ENCODE measurements at places on chromosomes 5 and 9.

GRCh38 chr5:157867751-157868387, 8.9 kb upstream of the CLINT1 start:
- DNase-seq = no peak

GRCh38 chr9:92945796-92946195, 1.5 kb upstream of the FGD3 start:
- DNase-seq = no peak

- DNase-seq = no peak
Measured at GRCh38 chr5:72042097-72042496, 65.2 kb upstream of the MAP1B start.

- no peak for DNase-seq
Measured at GRCh38 chr5:40775846-40776657, 20.3 kb upstream of the TTC33 start.

- DNase-seq = no peak
Measured at GRCh38 chr5:50923768-50924494, 257.5 kb downstream of the PARP8 start.

DNA sequence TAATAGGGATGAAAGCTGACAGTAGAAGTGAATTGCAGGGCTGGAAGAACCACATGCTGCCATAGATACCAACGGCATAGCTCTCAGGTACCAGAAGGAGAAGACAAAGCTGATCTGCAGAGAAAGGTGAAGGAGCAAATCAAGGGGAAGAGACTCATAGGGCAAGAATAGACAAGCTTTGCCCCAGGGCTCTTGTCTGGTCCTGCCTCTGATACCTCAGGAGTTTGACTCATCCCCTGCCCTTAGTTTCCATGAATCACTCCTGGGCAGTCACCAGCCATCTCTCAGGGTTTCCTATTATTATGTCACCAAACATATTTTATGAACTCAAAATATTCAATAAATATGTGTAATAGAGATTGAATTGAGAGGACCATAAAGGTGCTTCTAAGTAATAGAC, 800.9 kb downstream of the DNAH5 start:
- DNase-seq = no peak

GRCh38 chr9:98808411-98808815, 943 bp downstream of the GALNT12 start:
- no peak for DNase-seq

DNA sequence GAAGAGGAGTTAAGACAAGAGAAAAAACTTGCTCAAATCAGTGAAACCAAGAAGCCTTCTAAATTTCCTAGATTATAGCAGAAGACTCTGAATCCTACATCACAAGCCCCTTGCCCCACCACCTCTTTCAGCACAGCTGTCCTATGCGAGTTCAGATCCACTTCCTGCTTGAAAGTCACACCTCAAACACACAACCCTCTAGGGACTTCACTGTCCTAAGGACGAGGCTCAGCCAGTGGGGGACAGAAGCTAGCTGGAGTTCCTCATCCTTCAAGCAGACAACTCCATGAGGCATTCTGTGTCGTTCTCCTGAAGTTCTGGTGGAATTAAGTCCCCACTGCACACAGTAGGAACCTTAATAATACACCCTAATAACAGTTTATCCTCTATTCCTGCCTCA, 44.3 kb downstream of the NRG2 start:
- no peak for DNase-seq

DNA sequence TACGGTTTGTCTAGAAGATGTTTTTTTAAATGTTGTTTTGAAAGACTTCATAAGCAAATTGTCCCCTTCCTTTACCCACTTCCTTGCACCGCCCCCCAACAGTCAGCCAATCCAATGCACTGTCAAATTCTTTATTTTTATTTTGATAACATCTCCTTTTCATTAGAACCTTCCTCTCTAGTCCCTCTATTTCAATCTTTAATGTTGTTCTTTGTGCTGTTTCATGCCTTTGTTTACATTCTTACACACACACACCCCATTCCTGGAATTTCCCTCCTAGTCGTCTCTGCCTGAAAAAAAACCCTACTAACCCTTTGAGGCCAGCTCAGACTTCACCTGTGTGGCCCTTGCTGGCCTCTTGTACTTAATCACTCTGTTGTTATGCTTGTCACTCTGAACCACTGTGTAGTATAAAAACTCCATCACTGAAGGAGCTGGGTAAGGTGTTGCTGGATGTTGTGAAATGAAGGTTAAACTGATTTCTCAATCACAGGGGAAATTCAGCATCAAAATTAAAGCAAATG, 133.4 kb downstream of the UGCG start:
- no peak for DNase-seq

DNA sequence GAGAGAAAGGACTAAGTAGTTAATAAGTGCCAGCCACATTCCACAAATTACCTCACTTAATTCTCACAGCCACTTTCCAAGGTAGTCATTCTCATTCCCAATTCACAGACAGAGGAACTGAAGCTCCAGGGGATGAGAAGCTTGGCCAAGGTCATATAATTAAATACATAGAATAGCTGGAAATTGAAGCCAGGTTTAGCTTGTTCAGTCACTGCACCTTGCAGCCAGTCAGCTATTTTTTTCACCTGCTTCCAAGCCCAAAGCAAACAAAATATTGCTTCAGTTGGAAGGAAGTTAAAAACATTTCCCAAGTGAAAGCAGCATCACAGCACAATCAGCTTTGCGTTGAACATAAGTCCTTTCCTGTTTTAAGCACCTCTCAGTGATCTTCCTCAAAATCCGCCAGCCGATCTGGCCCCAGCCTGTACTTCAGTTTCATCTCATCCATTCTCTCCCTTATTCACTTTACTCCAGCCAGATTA, 4.8 kb downstream of the ALDH1A1 start:
- DNase-seq = no peak

GRCh38 chr5:131536211-131536826, 98.7 kb downstream of the RAPGEF6 start:
- DNase-seq = no peak

GRCh38 chr5:157252711-157253465, 13.0 kb upstream of the CYFIP2 start:
- DNase-seq = no peak

DNA sequence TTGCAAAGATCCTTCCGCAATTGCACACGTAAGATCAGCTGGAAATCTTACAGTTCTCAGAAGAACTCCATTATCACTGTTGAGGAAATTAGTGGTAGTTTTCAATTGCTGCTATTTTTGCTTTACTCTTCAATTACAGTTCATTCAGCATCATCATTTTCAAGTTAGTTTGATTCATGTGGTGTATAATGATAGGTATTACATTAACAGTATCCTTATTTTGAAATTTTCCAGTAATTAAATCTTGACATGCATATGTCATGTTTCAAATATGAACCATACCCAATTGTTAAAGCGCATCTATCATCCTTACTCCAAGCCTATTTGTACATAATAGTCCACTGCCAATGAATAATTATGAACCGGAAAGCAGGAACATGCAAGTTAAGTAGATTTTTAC, 60.3 kb downstream of the NR6A1 start:
- no peak for DNase-seq

GRCh38 chr5:39055027-39055767, 19.0 kb downstream of the RICTOR start:
- no peak for DNase-seq

GRCh38 chr9:26567976-26568375, 324.6 kb downstream of the CAAP1 start:
- DNase-seq = no peak

GRCh38 chr9:10396615-10397014, 216.2 kb downstream of the PTPRD start:
- DNase-seq = no peak

DNA sequence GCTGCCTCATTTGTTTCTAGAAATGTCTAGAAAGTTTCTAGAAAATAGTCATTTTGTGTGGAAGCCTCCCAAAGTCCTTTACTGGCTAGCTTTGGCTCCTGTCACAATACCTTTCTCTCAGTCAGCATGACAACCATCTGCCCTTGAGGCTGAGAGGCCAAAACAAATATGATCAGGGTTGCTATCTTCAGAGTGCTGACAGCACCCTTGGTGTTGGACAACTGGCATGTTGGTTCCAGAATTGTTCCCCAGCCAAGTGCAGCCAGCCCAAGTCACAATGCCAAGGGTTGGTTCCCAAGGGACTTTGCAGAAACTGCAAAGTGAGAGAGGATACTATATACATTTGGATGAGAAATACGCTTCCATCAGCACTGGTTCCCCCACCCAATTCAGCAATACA, 140.9 kb upstream of the GAS1 start:
- no peak for DNase-seq

DNA sequence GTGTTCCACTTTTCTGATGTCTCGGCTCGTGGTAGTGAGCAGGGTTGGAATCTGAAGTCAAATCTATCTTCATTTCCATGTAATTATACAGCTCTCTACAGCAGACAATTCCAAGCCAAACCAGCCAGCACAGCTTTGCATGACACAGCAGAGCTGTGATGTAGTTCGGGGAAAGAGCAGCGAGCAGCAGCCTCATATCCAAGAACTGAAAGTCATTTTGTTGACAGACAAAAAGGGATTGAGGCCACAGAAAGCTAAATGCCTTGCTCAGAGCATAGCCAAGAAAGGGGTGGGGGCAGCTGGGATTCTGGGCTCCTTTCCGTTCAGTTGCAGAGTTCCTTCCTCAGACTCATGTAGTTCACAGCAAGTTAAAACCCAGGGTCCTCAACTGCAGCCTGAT, 32.1 kb downstream of the LCP2 start:
- DNase-seq = no peak

- DNase-seq = no peak
Measured at GRCh38 chr5:98639274-98639673, 134.2 kb upstream of the RGMB start.

GRCh38 chr5:133471699-133472098, 140.6 kb downstream of the FSTL4 start:
- no peak for DNase-seq

- no peak for DNase-seq
Measured at GRCh38 chr9:35341585-35341984, 148.3 kb upstream of the RUSC2 start.

- DNase-seq = no peak
Measured at GRCh38 chr5:68250661-68251298, 35.2 kb downstream of the PIK3R1 start.

DNA sequence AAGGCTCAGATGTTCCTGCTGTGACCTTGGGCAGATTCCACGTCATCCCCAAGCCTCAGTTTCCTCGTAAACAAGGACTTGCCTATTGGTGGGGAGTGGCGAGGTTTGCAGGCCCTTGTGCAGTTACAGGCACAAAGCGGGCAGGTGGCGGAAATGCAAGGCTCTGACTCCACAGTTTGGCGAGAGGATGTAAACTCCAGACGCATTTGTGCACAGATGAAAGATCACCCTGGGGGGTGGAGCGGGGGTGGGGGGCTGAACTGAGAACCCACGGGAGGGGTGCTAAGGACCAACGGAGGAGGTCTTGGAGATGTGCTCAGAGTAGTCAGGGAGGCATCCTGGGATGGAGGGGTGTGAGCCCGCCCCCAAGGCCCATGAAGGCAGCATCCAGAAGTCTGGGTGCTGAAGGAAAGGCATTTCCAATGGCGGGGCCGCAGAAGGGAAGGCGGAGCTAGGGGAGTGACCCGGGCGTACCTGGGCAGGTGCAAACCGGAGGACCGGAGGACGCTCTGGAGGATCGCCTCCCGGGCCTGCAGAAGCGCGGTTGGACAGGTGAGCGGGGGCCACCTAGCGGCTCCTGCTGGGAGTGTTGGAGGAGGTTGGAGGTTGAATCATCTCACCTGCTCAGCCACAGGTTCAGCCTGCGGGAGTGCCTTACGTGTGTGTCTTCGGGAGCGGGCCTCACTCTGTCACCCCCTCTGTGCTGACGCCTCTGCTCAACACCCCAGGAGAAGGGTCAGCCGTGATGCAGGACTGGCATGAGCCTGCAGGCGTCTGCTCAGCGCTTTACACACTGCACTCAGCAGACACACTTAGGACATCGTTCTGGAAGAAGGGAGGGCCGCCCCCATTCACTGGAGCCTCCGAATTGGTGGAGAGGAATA, 1.9 kb upstream of the FIBCD1 start:
- peak; percentile 75 for DNase-seq

GRCh38 chr5:180143656-180144364, 65.2 kb downstream of the RASGEF1C start:
- no peak for DNase-seq

DNA sequence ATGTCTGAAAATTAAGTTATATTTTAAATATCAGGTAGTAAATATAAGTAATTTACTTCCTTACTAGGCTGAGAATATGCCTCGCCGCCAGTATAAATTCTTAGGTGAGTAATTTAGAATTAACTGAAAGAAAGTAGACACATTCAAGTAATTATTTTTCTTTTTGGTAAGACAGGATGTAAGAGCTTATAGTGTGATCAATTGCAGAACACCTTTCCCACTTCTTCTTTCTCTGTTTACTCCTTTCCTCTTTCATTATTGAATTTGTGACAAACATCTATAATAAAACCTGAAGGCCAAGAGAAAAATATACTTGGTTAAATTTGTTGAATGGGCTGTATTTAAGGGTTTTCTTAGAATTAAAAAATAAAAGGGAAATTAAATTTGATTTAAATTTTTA, 195.1 kb upstream of the CDKN2B start:
- DNase-seq = no peak

DNA sequence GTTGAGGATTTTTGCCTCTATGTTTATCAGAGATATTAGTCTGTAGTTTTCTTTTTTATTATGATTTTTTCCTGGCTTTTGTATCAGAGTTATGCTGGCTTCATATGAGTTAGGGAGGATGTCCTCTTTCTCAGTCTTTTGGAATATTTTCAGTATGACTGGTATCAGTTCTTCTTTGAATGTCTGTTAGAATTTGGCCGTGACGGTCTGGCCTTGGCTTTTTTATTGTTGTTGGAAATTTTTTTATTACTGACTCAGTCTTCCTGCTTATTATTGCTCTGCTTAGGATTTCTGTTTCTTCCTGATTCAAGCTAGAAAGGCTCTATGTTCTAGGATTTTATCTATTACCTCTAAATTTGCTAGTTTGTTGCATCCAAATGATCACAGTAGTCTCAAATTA, 421.9 kb downstream of the CDH10 start:
- no peak for DNase-seq

GRCh38 chr9:136289651-136290507, 14.0 kb downstream of the CCDC187 start:
- DNase-seq = no peak

GRCh38 chr5:158519433-158520021, 580.2 kb downstream of the EBF1 start:
- DNase-seq = no peak

DNA sequence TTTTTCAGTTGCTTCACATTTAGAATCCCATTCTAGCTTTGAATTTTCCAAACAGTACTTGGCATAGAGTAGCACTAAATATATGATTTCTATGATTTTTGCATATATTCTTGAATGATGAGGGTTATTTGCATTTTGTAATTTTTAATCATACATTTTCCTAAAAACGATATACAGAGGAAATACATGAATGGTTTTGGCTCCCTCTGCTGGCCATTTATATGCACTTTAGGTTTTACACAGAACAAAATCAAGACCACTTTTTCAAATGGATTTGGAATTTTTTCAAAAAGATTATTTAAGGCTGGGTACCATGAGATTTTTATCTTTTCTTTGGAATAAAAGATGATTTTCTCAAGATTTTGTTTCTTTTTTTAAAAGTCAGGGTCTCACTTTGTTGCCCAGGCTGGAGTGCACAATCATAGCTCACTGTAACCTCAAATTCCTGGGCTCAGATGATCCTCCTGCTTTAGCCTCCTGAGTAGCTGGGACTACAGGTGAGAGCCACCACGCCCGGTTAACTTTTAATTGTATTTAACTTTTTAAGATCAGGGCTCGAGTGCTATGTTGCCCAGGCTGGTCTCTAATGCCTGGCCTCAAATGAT, 16.7 kb upstream of the COMMD10 start:
- peak; percentile 78 for DNase-seq

Measured in HCT116 (cell line).